Activated CD4-positive, alpha-beta T cell treated with anti-CD3 and anti-CD28 coated beads, Interleukin-2, amount 10 ng/mL, durations not matched to agents 24 days and 14 days (primary cell): ENCODE measurements at places on chromosomes 16 and 17. TPM values are rescaled to one million over a fixed set of nuclear protein-coding genes. Genes with fewer than 3 reads are reported as not detected.

Gene DOC2B
- 0.98 and 1.0 TPM in 2 replicates for total RNA-seq

Gene KRT12
- not detected in 2 replicates for total RNA-seq

Gene ATPAF2
- total RNA-seq: 31.9 and 33.1 TPM in 2 replicates

Gene WNK4
- 0.12 TPM in 2 replicates for total RNA-seq

Gene EMP2
- not detected in 2 replicates for total RNA-seq

Gene PRCD
- not detected in 2 replicates for total RNA-seq

Gene SSTR5
- total RNA-seq: not detected in 2 replicates

Gene INTS2
- 29.5 and 29.9 TPM in 2 replicates for total RNA-seq

Gene SLC25A10
- total RNA-seq: 48.6 and 52.7 TPM in 2 replicates

Gene ALDH3A1
- not detected in 2 replicates for total RNA-seq

Gene SLC6A2
- not detected in 2 replicates for total RNA-seq

DNA sequence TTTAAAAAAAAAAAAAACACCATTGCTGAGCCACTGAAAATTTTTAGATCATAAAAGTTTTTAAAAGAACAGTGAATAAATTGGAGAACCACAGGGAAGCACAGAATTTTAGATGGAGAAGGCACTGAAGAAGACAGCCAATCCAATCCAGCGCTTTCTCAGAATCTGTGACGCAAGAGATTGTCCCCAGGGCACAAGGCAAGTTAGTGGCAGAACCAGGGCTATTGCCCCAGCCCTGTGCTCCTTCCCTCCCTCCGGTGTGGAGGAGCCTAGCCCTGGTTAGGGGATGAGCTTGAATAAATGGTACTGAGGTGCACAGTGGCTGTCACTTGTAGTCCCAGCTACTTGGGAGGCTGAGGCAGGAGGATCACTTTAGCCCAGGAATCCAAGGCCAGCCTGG, 108.3 kb downstream of the ZNF423 start:
- no peak overlapping the region for H3K4me3 ChIP-seq
- no peak overlapping the region for H3K27ac ChIP-seq
- H3K4me1 ChIP-seq: no peaks in the 10 kb centered on the region

- no peak for DNase-seq
- H3K4me1 ChIP-seq: peaks cover 35% of the 10 kb centered on the region
- H3K4me3 ChIP-seq: no peak overlapping the region
- no peak overlapping the region for H3K27ac ChIP-seq
- H3K36me3 ChIP-seq: peaks cover 2% of the 10 kb centered on the region
These were observed 37.8 kb downstream of the TMEM235 start for GRCh38 chr17:78268951-78269905.

- no peak overlapping the region for H3K4me3 ChIP-seq
- no peaks in the 10 kb centered on the region for H3K36me3 ChIP-seq
- no peaks in the 10 kb centered on the region for H3K4me1 ChIP-seq
- no peak for DNase-seq
- H3K27ac ChIP-seq: no peak overlapping the region
These were observed 665.3 kb upstream of the RBFOX1 start for GRCh38 chr16:6667393-6667792.

DNA sequence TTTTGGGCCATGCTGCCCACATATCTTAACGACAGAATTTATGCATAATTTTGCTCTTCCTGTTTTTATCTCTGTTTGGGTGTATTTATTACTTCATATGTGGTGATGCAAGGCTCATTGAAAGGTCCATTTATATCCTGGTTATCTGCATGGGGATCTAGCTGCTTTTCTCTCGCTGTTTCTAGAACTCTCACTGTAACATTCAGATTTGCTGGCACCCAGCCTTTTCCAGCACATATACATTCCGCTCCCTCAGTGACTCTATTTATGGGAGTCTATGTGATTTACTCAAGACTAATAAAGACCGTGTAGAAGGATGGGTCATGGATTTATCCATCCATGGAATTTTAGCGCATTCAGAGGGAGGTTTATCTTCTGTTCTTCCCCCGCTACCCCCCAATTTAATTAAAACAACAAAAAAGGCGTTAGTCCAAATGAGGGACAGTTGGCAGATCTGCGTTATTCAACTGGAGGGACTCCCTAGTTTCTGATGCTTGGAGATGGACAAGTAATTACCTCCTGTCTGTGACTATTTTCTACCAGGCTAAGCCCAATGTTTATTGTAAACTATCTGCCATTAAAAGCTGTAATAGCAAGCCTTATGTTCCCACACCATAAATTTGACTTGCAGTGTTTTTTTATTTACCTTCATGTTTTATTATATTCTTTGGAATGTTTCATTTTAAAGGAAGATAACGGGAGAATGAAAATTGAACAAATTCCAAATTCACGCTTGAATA, 19.8 kb upstream of the MARCHF10 start:
- no peak overlapping the region for H3K4me3 ChIP-seq
- no peak for DNase-seq
- no peaks in the 10 kb centered on the region for H3K4me1 ChIP-seq
- H3K27me3 ChIP-seq: peaks cover 5% of the 10 kb centered on the region
- no peaks in the 10 kb centered on the region for H3K36me3 ChIP-seq

GRCh38 chr17:64148017-64148631, 18.2 kb upstream of the ERN1 start:
- peak overlapping the region; percentile 41 for H3K4me3 ChIP-seq
- DNase-seq: no peak
- peaks cover 25% of the 10 kb centered on the region for H3K4me1 ChIP-seq
- H3K27ac ChIP-seq: peak overlapping the region; percentile 51

DNA sequence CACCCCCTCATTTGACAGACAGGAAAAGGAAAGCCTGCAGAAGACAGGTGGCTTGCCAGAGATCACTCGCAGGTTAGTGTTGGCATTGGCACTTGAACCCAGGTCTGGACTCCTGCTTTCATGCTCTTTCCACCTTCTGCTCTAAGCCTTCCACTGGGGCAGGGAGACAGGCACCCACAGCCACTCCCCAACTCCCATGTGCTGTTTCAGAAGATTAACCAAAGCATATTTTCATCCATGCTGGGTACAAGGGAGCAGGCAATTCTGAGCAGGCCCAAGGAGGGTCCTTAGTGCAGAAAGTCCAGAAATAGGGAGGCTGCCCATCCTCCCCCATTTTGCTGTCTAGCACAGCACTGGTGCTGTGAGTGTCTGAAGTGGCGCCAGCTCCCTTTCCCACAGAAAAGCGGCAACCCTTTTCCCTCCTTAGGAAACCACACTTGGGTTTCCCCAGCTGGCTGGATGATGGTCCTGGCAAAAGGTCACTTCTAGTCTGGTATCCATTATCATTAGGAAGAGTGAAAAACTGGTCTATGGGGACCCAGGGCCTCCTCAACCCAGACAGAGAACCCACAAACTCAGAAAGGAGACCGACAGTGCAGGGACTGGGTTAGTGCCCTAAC, 2.0 kb upstream of the CAVIN1 start:
- peaks cover 14% of the 10 kb centered on the region for H3K4me1 ChIP-seq
- H3K27me3 ChIP-seq: peaks cover 54% of the 10 kb centered on the region
- H3K27ac ChIP-seq: no peak overlapping the region
- H3K4me3 ChIP-seq: no peak overlapping the region
- H3K36me3 ChIP-seq: peaks cover 2% of the 10 kb centered on the region

DNA sequence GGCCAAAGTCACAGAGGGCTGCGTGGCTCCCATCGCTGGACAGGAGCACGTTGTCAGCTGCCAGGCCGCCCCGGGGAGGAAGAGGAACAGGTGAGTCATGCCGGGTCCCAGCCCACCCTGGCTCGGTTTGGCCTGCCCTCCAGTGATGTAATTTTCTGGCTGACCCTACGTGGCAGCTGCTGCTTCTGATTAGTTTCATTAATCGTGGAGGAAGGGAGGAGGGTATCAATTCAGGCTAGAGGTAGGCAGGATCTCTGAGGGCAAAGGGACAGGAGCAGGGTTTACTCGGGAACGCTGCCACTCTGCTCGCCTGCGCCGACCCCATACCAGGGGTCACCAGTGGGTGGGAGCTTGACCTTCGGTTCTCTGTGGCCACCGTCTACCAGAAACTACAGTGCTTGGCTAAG, 11.7 kb upstream of the SPATA32 start:
- H3K36me3 ChIP-seq: peaks cover 48% of the 10 kb centered on the region
- H3K27ac ChIP-seq: peak overlapping the region; percentile 45
- no peak overlapping the region for H3K4me3 ChIP-seq
- H3K4me1 ChIP-seq: peaks cover 29% of the 10 kb centered on the region
- no peak for DNase-seq

DNA sequence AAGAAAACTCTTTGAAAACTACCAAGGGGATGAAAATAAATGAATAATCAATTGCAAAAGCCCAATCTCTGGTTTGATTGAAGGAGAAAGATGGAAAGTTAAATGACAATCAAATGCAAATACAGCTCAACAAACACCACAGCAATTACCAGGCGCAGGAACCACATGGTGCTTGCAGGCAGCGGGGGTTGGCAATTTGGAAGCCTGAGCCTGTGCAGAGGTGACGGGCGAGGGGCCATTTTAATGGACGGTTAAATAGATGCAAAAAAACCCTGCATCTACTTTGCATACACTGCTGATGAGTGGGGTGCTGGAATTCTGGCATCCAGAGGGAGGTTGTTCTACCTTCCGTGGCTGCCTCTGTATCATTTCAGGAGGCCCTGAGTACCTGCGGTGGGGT, 4.8 kb upstream of the SEZ6 start:
- H3K27ac ChIP-seq: no peak overlapping the region
- H3K4me1 ChIP-seq: peaks cover 5% of the 10 kb centered on the region
- H3K4me3 ChIP-seq: no peak overlapping the region

DNA sequence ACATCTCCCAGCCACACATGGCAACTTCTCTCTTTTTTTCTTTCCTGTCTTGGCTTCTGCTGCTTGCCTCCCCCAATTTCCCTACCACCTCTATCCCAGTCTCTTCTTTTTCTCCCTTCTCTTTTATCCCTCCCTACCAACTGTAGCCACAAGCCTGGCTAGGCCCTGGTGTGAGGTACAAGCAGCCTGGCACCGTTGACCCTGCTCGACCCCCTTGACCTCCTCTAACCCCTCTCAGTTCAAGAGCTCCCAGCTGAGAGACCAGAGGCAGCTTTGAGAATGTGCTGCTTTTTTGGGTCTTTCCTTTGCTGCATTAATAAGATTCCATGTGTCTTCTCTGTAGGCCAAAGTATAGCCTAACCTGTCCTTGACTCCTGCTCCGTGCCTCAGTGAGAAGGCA, 32.3 kb downstream of the B9D1 start:
- H3K4me1 ChIP-seq: peaks cover 4% of the 10 kb centered on the region
- H3K36me3 ChIP-seq: no peaks in the 10 kb centered on the region
- DNase-seq: no peak
- no peak overlapping the region for H3K4me3 ChIP-seq

- peak overlapping the region; percentile 74 for H3K27ac ChIP-seq
- no peaks in the 10 kb centered on the region for H3K27me3 ChIP-seq
- H3K4me1 ChIP-seq: peaks cover 28% of the 10 kb centered on the region
- no peak for DNase-seq
- no peak overlapping the region for H3K4me3 ChIP-seq
- H3K36me3 ChIP-seq: peaks cover 75% of the 10 kb centered on the region
These were observed 68.4 kb downstream of the ABCC1 start for GRCh38 chr16:16017812-16018211.

DNA sequence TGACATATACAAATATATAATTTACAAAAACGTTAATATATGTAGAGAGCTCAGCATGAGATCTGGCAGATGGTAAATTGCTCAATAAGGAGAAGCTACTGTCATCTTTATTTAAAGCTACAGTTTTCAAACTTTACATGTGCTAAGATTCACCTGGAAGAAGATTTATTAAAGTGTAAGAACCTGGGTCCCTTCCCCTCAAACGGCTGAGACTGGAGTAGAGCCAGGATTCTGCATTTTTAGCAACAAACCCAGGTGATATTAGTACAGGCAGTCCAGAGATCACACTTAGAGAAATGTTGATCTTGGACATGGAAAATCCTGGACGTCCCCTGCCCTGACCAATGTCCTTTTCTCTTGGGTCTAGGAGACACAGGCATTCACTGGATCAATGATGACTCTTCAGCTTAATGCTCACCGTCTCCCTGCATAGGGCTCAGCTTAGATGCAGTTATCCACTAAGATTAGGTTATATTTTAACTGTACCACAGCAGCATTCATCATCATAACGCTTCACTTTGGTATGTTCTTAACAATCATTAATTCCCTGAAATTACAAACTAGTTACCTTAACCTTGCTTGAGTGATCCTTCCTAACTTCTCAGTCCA, 20.4 kb downstream of the CDR2 start:
- peak overlapping the region; percentile 49 for H3K4me3 ChIP-seq
- no peaks in the 10 kb centered on the region for H3K27me3 ChIP-seq
- peaks cover 47% of the 10 kb centered on the region for H3K36me3 ChIP-seq
- H3K27ac ChIP-seq: peak overlapping the region; percentile 95

- H3K36me3 ChIP-seq: peaks cover 1% of the 10 kb centered on the region
- DNase-seq: peak; percentile 93
- H3K27me3 ChIP-seq: peaks cover 7% of the 10 kb centered on the region
- no peak overlapping the region for H3K27ac ChIP-seq
- peak overlapping the region; percentile 34 for H3K4me3 ChIP-seq
- H3K4me1 ChIP-seq: peaks cover 20% of the 10 kb centered on the region
These were observed 32.3 kb downstream of the RAP1GAP2 start for GRCh38 chr17:2828397-2829038.

DNA sequence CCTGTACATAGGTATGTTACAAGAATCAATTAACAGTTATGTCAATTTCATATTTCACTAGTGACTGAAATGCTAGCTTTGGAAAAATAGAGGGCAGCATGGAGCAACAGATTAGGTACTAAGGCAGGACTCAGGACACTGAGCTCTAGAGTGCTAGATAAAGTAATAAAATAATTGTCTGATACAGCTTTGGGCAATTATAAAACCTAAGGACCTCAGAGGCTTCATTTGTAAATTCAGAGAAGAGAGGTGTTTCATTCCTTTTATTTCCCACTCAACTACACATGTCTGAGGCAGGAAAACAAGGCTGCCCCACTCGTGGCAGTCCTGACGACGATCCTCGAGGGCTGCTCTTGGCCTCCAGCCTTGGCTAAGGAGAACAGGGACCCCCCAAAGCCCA, 81.5 kb downstream of the CA4 start:
- no peak for DNase-seq
- H3K4me1 ChIP-seq: no peaks in the 10 kb centered on the region
- no peak overlapping the region for H3K27ac ChIP-seq
- H3K36me3 ChIP-seq: peaks cover 12% of the 10 kb centered on the region

- no peaks in the 10 kb centered on the region for H3K4me1 ChIP-seq
- no peak overlapping the region for H3K27ac ChIP-seq
- no peak for DNase-seq
- H3K4me3 ChIP-seq: no peak overlapping the region
- H3K27me3 ChIP-seq: no peaks in the 10 kb centered on the region
These were observed 246.9 kb upstream of the KCNJ16 start for GRCh38 chr17:69828087-69828486.
